IMR-90 (cell line): ENCODE measurements at places on chromosomes 11 and 22.
A peak's percentile ranks its signal among the peaks of the same experiment; 100 is the strongest.

DNA sequence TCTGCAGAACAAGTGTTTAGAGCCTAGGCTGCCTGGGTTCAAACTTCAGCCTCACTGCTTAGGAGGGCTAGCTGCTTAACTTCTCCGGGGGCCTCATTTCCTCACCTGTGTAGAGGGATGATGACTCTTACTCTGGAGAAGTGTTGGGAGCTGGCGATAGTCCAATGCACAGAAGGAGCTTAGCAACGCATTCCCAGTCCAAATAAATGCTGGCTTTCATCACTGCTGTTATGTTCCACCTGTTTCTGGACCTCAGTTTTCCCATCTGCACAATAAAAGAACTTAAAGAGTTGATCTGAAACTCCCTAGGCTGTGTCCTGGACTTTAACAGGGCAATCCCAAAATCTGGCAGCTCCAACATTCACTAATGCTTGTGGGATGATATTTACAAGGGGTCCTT is 337.8 kb downstream of the MIAT start:
- DNase-seq = no peak

- no peak for DNase-seq
Measured at GRCh38 chr11:64357446-64357845, 1.5 kb upstream of the RPS6KA4 start.

- DNase-seq = no peak
Measured at GRCh38 chr11:127137771-127138280, 137.3 kb upstream of the KIRREL3 start.

DNA sequence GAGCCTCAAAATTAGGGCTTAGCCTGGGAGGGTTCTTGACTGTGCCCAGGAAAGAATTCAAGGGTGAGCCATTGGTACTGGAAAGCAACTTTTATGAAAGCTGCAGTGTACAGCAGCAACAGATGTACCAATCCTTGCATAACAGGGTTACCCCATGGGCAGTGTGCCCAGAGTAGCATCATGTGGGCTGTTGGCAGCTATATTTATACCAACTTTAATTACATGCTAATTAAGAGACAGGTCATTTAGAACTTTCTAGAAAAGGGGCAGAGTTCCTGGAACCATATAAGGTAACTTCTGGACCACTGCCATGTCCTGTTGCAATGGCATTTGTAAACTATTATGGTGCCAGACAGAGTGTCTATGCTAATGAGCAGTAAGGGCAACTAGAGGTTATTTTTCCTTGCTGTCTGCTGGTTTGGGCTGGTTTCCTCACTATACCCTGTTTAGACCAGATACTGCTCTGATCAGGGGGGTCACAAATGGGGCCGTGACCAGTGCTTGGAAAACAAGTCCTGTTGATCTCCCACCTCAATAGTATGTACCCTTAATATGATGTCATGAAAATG is 1120.5 kb upstream of the RAG2 start:
- DNase-seq = no peak

DNA sequence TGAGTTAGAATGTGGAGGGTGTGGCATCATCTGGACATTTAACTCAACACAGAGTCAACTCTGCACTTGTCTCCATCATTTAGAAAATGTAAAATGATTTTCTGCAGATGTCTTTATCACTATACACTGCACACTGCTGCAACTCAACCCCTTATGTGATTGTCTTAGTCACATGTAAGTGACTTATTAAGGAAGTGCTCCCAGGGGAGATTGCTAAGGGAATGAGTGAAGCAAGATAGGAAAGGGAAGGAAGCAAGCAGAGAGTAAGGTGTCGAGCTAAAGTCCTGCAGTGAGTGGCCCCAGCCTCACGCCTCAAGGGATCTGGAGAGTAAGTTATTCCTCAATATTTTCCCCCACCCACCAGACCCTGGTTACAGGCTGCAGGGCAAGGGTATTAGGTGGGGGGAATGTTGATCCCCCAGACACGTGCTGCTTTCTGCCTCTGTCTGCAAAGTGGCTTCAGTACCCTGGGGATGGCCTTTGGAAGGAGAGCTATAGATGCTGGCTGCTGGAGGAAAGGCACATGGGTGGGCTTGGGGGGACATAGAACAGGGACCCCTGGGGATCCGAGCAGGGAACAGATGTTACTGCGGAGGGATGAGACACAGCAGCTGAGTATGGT is 7.2 kb upstream of the CBX6 start:
- DNase-seq = no peak

DNA sequence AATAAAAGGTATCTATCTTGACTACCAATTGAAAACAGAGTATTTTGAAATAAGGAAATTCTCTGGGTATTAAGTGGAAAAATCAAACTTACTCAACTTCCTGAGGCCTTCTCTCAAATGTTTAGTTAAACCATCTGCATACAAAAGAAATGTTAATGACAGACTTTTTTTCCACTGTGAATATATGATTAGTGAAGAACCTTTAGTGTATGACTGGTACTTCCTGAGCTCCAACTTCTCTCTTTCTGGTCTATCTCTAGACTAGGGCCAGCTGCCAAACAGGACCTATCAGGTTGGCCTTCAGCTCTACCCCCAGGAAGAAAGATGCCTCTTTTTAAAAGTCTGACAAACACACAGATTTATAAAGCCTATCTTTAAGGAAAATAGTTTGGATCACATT is 68.8 kb upstream of the SCUBE2 start:
- peak; percentile 62 for DNase-seq

DNA sequence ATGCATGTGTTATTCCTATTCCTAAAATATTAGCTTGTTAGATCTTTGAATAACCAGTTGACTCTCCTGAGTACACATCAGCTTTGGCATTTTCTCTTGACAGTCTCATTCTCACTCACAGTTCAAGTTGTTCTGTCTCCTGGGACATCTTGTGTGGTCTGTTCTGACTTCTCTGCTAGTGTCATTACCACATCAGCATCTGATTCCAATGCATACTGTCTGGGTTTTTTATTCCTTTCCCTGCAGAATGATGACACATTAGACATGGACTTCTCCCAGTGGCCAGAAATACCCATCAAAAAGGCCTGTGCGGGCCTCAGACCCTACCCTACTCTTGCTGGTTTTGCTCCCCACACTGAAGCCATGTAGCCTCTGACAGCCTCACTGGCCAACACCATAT is 2.7 kb downstream of the ZNF74 start:
- DNase-seq = peak; percentile 35
